ENCODE measurements at places on chromosomes 6 and 20.

DNA sequence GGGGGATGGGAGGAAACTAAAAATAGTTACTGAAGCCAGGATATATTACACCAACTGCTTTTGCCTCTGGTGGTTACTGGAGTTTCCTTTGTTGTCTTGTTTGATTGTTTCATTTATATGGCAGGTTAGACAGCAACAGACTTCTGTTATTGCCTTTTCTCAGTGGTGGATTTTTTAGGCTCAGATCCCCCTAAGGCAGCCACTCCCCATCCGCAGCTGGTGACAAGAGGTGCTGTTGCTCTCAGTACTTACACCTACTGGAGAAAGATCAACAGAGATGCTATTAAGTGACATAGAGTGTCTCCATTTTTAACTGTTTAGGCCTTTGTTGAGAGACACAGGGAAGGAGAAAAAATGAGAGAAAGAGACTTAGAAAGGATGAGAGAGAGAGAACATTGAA, 552.1 kb downstream of the PKHD1 start:
- no peak for DNase-seq

GRCh38 chr6:50110587-50110986, 60.9 kb upstream of the DEFB112 start:
- no peak for DNase-seq

DNA sequence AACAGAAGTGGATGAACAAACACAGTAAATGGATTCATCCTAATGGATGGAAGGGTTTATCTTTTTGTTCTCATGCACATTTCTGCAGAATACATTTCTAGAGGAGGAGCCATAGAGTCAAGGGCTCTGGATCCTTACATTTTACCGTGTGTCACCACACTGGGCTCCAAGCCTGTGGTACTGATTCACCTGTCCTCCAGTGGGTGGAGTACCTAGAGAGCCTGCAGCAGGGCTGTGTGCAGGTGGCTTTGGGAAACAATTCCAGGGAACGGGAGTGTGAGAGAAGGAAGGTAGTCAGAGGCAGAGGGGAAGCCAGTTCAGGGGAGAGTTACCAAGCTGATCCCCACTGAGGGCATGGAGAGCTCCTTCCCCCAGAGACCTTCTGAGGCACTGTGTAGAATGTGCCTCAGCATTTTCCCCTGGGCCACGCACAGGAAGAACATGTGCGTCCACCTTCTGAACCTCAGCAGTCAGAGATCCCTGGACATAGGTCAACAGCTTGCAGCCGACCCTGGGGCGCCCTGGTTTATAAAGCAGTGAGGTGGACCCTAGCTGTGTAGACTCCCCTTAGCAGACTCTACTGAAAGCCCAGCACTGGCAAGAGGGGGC, 85.3 kb upstream of the SLC22A23 start:
- DNase-seq = peak; percentile 72

DNA sequence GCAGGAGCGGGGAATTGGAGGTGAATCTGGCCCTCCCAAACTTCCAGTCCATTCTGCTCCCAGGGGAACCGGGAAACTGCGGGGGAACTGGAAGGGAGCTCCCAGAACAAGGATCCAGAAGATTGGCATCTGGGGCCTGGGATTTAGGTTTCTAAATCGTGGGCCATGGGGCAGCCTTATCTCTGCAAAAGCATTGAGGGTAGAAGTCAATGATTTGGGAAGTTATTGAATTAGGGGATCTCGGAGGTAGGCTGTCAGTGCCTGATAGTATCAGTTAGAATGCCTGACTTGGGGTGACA, 45.1 kb downstream of the HNF4A start:
- DNase-seq = no peak

DNA sequence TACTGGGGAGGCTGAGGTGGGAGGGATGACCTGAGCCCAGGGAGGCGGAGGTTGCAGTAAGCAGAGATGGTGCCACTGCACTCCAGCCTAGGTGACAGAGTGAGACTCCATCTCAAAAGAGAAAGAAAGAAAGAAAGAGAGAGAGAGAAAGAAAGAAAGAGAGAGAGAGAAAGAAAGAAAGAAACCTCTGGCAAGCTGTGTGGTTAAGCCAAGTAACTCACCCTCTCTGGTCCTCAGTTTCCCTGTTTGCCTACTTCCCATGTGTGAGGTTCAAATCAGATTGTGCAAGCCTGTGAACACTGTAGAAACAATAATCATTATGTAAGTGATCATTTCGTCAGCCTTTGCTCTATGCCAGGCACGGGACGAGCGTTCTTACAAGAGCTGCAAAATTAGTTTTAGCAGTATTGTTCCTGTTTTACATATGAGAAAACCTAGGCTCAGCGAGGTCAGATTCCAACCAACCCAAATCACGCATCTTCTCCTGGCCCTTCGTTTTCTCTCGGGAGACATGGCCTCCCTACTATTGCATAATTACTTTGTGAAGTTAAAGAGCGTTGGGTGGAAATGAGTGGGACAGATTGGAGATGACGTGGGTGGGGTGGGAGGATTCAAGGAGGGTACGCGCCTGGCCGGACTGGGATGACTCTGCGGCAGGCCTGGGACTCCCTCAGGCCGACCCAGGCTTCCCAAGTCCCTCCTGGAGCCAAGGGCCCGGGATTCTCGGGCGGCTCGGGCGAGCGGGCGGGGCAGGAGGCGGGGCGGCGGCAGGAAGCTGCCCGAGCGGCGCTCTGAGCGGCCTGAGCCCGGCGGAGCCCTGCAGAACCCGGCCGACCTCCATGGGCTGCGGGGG, at the start of gene SNX21:
SNX21 (plus strand) TSS at position 770 of the 853 bp plus-strand sequence. CDS start 121 bp downstream, outside the sequence.
- DNase-seq = peak; percentile 68

DNA sequence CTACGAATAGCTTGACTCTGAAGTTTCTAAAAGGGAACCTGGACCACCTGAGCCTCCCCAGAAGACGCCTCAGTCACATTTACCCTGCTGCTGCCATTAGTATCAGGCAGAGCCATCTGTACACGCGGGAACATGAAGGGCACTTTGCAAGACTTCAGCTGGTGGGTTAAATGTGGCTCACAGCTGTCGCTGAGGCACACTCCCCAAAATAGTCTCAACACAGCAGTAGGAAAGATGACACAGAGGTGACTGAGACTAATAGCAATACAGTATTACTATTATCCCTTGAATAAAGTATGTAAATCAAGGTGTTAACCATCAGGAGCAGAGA, 29.0 kb downstream of the PSMB1 start:
- no peak for DNase-seq

GRCh38 chr6:16816891-16817290, 55.6 kb upstream of the ATXN1 start:
- DNase-seq = no peak

DNA sequence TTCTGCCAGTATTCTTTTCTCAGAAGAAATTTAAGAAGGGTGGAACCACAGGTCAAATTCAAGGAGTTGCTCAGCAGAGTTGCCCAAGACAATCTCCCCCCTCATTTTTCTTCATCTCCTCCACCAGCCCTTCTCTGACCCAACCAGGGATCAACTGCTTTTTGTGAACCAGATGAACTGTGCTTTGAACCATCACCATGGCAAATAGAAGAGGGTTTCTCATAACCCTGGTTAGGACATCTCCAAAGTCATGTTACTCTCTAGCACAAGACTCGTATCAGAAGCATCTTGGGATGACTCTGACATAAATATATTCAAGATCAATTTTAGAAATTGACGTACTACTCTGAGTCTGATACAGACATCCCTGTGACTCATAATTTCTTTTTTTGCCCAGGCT, 130.7 kb downstream of the ALDH8A1 start:
- no peak for DNase-seq

GRCh38 chr20:48906221-48906877, 15.2 kb upstream of the ARFGEF2 start:
- DNase-seq = no peak

- DNase-seq = no peak
These were observed 3.3 kb downstream of the KCNK5 start for GRCh38 chr6:39225946-39226437.

DNA sequence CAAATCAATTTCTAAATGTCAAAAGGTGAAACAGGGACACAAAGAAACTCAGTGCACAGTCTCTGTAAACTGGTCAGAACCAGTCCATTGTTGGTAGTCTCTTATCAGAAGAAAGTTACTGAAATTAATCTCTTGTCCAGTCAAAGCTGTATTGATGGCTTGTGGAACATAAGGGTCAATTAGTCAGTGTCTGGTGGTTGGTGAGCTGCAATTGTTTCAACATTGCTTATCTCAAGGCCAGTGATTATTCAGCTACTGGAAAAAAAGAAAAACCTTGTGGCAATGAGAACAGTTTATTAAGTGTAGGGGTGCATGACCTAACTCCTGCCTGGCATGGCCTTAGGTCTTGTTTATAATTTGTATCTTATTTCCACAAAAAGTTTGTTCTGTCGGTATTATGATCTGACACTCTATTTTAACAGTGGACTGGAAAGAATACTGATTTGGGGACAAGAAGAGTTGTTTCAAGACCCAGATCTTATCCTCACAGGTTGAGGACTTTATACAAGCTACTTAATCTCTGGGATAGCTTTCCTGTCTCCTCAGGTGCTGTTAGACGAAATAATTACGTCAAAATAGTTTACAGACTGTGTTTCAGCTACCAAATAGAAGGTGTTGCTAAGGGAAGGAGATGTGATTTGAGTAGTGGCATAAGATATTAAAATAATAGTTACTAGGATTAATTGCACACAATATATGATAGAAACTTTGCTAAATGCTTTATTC, 520.0 kb upstream of the IRAK1BP1 start:
- DNase-seq = no peak

DNA sequence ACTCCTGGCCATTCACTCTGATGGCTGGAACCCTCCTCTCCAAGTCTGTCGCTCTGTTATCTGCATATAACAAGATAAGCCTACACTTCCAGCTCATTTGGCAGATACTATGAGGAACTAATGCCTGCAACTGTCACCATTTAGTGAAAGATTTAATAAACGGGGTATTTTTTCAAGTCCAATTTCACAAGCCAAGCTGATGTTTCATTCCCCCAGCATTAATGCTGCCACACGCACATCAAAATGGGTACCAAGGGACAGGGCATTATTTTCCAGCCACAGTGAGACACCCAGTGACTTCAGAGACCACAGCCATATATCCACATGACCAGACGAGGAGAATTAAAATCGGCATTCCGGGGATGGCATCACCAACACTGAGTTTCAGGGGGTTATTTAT, 175.5 kb downstream of the PTPRT start:
- DNase-seq = no peak

DNA sequence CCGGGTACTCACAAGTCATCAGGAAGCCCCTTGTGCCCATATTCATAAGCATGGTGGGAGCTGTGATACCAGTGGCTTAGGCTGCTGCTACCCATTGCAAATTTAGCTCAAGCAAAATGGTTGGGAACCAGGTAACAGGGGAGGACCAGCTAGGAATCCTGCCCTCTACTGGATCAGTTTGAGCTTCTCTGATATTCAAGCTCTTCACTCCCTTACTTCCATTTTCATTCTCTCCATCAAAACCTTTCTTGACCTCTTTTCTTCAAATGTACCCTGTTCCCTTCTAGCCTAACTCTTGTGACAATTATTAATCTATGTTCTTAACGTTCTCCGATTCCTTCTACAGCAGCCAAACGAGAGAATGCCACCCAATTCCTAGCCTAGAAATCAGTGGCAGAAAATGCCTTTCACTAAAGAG, 9.7 kb downstream of the NOL7 start:
- DNase-seq = peak; percentile 8

GRCh38 chr6:116354236-116354635, 16.5 kb upstream of the DSE start:
- DNase-seq = no peak

GRCh38 chr6:98787961-98788360, 46.4 kb upstream of the POU3F2 start:
- DNase-seq = no peak

DNA sequence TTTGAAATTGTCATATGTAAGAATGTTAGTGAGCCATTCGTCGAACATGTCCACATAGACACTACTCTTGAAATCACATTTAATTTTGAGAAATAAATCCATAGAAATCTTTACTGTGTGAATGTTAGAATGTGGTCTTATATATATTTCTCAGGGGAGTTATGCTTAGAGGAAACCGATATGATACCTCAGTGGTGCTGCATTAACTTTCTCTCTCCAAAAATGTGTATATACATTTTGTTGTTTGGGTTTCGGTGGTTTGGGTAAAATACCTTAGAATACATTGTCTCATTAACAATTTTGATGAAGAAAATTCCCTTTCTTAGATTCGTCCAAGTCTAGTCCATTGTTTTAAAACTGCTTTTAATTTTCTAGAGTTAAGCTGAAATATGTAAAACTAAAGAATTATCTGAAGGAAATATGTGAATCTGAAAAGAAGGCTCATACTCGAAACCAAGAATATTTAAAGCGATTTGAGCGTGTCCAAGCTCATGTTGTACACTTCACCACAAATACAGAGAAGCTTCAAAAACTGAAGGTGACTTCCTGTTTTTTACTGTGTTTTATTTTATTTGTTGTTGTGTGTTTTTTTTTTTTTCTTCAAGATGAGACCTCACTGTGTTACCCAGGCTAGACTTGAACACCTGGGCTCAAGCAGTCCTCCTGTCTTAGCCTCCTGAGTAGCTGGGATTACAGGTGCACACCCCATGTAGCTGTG, 10.3 kb downstream of the KIZ start:
- DNase-seq = no peak

DNA sequence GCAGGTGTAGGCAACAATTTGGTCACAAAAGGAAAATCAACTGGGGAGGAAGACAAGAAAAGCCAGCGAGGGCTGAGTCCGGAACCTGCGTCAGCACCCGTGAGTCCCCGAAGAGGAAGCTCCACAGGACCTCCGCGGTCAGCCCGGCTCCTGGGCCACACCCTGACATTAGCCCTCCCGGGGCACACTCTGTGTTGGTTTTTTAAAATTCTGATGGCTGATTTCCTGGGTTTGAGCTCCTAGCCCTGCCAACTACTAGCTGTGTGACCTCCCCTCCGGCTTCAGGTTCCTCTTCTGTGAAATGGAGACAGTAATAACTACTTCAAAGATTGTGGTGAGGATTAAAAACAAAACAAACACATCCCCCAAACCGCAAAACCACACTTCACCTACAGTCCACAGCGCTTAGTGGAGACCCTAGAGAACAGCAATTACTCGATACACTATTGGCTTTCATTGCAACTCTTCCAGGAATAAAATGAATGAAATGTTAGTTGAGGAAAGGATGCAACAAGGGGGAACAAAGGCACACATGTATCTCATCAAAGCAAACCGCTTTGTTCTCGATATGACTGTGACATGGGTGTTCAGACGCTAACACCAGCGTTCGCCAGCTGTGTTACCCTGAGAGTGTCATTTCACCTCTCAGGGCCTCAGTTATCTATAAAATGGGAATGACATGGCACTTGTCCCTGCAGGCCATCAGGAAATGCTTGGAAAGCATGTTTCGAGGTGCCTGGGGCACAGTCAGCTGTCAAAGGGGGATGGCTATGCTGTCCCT, 985 bp downstream of the ZBP1 start:
- DNase-seq = no peak

DNA sequence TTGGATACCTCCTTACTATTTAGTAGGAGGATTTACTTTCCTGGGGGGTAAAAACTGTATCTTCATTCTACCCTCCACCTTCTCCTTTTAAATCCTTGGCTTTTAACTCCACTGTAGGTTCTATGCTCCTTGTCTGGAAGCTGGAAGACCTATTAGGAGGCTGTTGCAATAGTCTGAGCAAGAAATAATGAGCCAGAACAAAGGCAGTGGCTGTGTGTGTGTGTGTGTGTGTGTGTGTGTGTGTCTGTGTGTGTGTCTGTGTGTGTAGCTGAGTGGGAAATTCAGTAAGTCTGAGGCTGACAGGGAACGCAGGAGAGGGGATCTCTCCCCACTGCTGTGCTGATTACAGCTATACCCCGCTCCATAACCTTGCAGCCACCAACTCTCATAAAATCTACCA, 35.8 kb downstream of the HTR1E start:
- no peak for DNase-seq

All from NCI-H510A (cell line).